Sigmoid colon (tissue), 7 donors: ENCODE measurements at places on chromosomes 1 and 21. TPM values are rescaled to one million over a fixed set of nuclear protein-coding genes. Genes with fewer than 3 reads are reported as not detected.

Gene CAMSAP2
- total RNA-seq, result 37.8 TPM

Gene SYCP1
- total RNA-seq, result not detected

Gene LENEP
- not detected for total RNA-seq

- no peaks in the 10 kb centered on the region for H3K4me1 ChIP-seq
- no peak overlapping the region for H3K4me3 ChIP-seq
- no peaks in the 10 kb centered on the region for H3K36me3 ChIP-seq
- DNase-seq, result no peak
- no peak overlapping the region for H3K27ac ChIP-seq
These were observed 142.4 kb upstream of the TMEM51 start for GRCh38 chr1:15011160-15011559.

DNA sequence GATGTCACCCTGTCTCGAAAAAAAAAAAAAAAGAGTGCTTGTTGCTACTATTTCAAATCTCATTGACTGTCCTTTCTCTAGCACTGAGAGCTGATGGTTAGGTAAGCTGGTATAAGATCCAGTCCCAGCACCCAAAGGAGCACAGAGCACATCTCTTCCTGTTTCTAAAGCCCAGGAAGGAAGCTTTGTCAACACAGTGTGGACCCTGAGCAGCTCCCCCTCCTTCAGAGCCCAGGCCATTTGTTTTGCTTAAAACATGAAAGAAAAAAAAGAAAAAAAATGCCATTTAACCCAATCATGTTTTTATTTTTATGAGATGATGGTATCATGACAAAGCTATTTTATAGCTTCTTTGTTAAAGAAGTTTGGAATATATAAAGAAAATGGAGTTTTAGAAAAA, 184.1 kb upstream of the DUSP10 start:
- no peaks in the 10 kb centered on the region for H3K27me3 ChIP-seq
- no peaks in the 10 kb centered on the region for H3K36me3 ChIP-seq
- H3K4me1 ChIP-seq, result no peaks in the 10 kb centered on the region

Gene FGR
- total RNA-seq, result 6.9 TPM

DNA sequence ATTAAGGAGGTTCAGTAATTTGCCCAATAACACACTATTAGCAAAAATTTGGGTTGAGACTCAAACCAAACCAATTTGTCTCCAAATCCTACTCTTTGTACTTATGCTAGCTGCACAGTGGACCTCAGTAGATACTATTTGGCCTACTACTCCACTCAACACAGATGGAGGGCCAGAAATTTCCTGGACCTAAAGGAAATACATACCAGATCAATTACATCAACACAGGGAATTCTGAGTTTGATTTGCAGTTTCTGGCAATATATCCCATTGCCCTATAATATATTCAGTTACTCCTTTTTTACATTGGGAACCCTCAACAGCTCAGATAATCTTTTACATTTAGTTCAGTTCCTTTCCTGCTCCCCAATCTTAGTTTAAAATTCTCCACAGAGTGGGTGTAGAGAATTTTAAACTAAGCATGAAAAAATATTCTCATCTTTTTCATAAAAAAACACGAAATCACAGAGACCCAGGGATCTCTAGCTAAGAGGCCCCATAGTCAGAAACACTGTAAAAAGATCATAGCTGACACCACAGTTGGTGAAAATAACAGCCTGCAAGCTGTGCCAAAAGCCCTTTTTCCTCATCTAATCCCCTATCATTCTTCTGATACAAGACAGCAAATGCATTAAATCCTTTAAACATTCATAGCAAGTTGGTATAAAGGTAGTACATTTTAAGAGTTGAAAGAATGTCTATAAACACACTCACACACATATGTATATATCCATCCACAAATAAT, 317.7 kb upstream of the ESRRG start:
- DNase-seq, result no peak
- H3K36me3 ChIP-seq, result no peaks in the 10 kb centered on the region
- H3K27me3 ChIP-seq, result no peaks in the 10 kb centered on the region
- H3K4me1 ChIP-seq, result no peaks in the 10 kb centered on the region

- H3K27me3 ChIP-seq, result no peaks in the 10 kb centered on the region
- no peaks in the 10 kb centered on the region for H3K4me1 ChIP-seq
These were observed 60.1 kb upstream of the PTCH2 start for GRCh38 chr1:44903011-44903680.
